ENCODE measurements at places on chromosomes 5 and 9.

DNA sequence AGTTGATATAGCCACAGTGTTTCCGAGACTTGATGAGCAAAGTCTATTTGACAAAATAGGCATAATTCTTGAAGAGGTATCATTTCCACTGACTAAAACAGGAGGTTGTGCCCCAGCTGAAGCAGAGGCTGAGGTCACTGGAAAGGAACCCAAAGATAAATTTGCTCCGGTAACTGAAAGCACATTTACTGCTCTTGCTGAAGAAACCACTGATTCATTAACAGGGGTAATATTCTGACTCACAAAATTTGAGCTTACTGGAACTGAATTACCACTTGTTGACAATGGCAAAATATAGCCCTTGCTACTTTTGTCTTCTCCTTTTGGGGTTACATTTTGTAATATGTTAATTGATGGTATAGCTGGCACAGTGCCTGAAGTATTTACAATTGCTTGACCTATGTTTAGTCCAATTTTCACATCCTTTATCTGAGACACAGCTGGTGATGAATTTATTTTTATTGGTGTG lies 30.2 kb downstream of the MLANA start:
- no peak for DNase-seq

- DNase-seq: no peak
These were observed 9.4 kb upstream of the TENT4A start for GRCh38 chr5:6703806-6704205.

DNA sequence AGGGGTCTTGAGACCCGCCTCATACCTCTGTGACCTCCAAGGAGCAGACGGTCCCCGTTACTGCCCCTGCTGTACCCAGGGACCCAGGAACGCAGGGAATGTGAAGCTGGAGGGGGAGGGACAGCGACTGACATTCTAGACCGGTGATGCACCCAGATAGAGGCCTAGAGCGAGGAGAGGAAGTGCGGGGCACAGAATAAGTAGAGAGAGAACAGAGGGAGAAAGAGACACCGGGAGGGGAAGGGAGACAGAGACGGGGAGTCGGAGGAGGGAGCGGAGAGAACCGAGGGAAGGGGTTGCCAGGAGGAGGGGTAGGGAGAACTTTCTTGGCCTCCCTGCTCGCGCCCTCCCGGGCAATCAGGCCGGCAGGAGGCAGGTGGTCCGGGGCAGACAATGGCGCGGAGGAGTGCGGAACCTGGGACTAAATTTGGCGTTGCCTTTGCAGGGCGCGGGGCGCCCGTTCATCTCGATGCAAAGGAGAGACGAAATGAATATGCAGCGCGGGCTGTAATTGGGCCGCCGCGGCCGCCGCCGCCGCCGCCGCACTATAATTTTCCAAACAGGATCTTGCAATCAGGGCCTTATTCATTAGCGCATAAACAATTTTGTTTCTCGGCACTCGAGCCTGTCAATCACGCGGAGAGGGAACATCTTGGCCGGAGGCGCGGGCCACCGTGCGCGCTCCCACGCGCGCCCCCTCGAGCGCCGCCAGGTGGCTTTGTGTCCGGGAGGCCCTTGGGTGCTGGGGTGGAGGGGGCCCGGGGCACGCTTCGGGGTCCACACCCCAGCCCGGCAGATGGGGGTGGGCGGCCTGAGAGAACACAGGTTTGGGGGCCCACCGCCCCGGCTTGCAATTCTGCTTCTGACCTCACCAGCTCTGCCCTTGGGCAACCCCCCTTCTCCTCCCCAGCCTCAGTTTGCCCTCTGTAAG lies 33.0 kb downstream of the NDUFA8 start:
- DNase-seq: no peak

DNA sequence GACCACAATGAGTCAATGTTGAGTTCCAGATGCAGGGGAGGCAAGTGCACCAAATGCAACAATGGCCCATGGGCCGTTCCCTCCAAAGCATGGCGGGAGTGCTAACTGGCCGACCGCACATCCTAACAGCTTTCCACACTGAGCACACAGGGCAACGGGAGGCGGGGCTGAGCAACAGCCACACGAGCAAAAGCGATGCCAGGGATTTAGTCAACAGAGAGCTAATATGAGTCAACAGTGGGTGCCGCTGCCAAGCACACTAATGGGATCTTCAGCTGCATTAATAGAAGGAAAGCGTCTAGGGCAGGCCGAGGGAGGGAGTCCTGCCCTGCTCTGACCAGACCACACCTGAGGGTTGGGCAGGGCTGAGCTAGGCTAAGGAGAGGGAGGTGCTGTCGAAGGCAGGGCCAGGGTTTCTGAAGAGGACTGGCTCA lies 4.6 kb downstream of the EPB41L4B start:
- DNase-seq: peak; percentile 69

DNA sequence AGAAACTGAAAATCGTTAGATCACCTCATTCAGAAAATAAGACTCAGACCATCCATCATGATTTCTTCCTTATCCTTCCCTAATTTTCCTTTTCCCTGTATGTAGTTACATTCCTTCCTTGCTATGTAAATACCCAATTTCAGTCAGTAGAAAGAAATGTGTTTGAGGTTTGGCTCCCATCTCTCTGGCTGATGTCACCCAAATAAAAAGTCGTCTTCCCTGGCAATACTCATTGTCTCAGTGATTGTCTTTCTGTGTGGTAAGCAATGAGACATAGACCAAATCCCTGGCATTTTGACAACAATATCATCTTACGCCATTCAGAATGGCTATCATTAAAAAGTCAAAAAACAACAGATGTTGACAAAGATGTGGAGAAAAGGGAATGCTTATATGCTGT lies 303.9 kb upstream of the EDIL3 start:
- DNase-seq: no peak

DNA sequence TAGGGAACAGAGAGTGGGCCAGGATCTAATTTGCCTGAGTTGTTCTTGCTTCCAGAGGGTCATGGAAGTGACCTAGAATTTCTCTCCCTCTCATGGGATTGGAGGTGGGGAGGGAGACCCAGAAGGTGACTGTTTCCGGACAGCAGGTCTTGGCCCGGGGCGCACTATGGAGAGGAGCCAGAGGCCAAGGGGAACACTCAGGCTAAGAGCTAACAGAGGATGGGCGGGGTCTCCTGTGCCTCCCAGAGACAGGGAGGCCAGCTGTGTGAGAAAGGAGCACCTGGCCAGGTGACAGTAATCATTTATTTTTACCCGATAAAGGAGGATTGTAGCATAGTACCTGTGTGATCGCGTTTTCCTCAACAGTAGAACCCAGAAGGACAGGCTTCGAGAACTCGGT lies 50.9 kb upstream of the ANKH start:
- DNase-seq: no peak

GRCh38 chr5:149380466-149381121 lies 1.5 kb upstream of the IL17B start:
- no peak for DNase-seq

DNA sequence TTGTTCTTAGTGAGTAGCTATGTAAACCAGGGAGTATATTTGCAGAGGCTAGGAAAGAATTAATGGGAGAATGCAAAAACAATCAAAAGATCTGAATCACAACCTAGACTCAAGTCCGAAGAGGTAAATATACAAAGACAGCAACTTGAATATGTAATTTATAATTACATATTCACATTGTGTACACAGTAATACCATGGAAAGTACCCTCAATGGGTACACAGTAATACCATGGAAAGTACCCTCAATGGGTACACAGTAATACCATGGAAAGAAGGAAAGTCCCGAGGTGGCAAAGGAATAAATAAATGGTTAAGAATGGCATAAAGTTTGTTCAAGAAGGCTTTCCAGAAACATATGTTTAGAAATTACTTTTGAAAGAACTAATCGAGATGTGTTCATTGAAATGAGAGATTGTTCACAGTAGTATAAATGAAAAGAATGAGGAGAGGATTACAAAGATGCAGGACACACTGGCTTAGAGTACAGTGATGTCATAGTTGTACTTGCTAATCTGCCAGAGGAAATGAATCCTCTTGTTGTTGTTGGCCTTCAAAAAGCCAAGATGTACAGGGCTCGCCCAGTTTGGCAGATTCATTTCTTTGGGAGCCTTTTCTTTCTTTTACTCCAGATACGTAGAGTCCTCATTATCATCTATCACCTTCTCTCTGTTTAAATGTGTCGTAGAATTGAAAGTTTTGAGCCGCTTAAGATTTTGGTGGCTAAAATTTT lies 116.0 kb downstream of the UNC13B start:
- DNase-seq: no peak

- no peak for DNase-seq
These were observed 273.6 kb downstream of the PTPRD start for GRCh38 chr9:10339152-10339551.

DNA sequence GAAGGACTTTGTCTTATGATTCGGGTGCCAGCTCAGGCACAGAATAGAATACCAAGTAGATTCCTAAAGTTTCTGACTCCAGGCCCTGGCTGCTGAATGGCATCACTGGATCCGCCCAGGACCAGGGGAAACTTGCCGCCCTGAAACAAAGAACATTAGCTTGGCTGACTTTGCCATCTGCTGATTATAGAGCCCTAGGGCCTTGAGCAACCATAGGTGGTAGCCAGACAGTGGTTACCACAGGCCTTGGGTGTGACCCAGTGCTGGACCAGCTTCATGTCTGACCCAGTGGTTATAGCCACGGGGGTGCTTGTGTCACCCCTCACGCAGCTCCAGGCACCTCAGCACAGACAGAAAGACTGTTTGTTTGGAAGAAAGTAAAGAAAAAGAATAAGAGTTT lies 62.7 kb downstream of the SSBP2 start:
- DNase-seq: no peak

DNA sequence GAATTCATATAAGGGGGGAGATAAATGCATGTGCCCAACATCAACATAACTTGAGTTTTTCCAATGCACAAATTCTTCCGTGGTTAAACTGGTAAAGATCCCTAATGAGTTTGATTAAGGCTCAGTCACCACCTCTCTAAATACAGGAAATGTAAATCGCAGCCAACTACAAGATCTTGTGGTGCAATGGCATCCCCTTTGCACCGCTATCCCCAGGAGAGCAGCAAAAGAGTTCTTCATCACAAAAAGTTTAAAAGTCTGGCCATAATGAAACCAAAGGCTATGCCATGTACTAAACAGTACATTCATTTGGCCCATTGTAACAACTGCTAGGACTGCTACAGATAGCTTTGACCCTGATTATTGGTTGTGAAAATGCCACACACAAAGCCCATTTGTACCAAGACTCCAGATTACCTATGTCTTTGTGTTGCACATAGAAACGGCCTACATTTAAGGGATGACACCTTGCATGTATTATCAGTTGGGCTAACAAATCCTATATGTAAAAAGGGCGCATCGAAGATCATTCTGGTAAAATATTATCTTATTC lies 44.5 kb downstream of the ZNF608 start:
- no peak for DNase-seq

- DNase-seq: no peak
These were observed 18.4 kb upstream of the ERCC6L2 start for GRCh38 chr9:95857124-95857523.

DNA sequence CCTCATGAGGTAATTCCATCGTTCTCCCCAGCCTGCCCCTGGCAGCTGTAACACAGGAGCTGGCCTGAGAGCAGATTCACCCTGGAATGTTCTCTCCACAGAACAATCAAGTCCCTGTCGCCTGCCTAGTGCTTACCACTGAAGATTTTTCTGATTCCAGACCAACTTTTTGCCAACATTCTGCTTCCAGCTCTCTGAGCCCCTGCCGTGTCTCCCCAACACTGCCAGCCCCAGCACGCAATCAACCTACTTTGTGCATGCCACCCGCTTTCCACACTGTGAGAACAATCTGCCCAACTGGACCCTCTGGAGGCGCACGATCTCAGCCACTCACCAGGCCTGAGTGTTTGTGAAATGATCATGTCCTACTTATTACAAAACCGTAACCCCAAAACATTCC lies 62.6 kb downstream of the PSMB7 start:
- DNase-seq: peak; percentile 17

GRCh38 chr9:36187414-36187813 lies 3.3 kb upstream of the CLTA start:
- DNase-seq: no peak

DNA sequence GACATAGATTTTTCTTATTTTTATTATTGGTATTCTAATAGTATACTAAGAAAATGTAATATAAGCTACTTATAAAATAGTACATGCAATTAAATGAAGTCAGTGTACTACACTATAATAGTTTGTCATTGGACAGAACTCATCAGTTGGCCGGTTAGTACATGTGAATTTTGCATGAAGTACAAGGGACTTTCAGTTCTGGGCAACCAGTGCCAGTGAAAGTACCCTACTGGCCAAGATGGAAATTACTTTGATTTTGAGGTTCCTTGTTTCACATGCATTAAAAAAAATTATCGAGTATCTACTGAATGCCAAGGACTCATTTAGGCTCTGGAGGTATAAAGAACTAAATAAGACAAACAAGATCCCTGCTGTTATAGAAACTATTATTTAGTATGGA lies 213.4 kb upstream of the ELL2 start:
- no peak for DNase-seq

GRCh38 chr5:151741678-151742423 lies 16.6 kb downstream of the ATOX1 start:
- DNase-seq: no peak

DNA sequence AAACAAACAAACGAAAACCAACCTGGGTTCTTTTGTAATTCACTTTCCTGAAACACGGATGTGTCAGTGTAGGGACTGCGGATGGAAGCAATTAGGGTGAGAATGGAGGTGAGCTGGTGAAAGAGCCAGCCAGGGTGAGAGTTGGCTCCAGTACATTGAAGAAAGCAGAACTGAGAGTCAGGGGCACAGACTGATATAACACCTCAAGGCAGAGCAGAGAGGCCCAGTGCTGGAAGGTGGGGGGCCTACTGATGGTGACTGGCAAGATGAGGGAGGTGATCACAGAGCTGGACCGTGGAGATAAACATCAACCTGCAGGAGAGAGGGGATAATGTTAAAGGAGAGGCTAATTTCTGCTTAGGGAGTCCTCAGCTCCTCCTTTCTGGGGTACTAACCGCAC lies 221.1 kb downstream of the MAN2A1 start:
- DNase-seq: no peak

DNA sequence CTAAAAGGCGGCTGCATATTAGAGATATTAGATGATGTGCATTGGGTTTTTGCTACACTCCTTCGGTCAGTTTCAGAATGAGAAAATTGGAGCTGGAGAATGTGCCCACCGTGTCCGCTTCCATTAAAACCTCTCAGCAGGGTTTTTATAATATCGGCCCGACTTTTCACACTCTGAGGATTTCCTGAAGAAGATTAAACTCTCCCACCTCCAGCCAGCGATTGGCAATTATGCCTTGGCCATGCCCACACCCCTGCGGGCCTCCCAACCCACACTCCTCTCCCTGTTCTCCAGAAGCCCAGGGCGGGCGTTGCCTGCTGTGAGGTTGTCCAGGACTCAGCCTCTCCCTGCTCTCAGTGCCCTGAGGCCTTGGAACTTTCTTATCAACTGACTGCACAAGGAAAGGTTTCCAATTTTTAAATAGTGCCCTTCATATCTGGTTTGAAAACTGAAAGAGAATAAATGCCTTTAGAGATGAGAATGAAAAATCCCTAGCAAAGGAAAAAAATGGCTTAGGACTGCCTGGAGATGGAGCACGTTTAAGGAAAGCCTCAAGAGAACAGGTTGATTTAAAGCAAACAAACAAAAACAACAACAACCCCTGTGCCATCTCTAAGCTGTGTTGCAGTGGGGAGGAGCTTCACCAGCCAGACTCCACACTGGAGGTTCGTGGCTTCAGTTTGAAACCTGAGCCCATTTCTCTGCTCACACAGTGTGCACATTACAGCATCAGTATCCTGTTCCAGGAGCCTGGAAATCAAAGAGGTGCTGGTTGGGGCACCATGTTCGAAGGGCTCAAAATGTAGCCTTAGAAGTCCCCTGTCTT lies 292.9 kb downstream of the NSG2 start:
- no peak for DNase-seq

GRCh38 chr5:181164076-181164952 lies 16.9 kb downstream of the OR2V2 start:
- DNase-seq: no peak

Measured in cerebellar nuclear complex (tissue), 1 donor.